ENCODE measurements at places on chromosomes 16 and 17.

- no peak for DNase-seq
These were observed 540 bp upstream of the ACLY start for GRCh38 chr17:41919165-41919817.

GRCh38 chr16:3825103-3825502 lies 55.4 kb downstream of the CREBBP start:
- no peak for DNase-seq

DNA sequence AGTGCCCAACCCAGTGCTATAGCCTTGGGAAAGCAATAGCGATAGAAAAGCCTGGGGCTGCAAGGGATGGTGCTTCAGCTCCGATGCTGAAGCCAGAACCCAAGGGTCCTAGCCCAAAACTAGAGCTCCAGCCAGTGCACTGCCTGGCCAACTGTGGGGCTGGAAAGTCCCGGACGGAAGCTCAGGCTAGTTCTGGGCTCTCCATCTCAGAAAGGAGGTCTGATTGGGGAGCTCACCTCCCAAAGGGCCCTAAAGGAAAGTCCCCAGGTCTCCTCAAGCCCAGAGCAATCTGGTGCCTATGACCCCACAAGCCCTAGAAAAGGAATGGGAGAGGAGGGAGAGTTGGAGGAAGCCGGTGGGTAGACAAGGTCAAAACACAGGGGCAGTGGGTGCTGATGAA lies 2.0 kb upstream of the ABCC3 start:
- DNase-seq = peak; percentile 18

DNA sequence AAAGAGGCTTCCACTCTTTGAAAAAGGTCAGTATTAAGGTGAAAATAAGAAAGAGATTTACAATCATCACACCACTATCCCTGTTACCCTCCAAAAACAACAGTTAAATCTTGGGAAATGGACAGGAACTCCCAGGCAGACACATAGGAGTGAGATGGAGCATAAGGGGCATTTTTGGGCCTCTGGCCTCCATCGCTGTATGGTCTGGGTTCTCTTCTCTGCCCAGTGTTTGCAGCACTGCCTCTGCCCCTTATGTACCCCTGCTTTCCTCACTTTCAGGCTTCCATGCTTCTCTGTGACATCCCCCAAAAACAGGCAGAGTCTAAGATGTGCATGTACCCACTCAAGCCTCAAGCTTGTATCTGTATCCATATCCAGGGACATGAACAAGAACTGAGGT lies 630 bp upstream of the HOXB2 start:
- DNase-seq = no peak

- peak; percentile 56 for DNase-seq
These were observed 35.6 kb downstream of the ABR start for GRCh38 chr17:1144162-1144561.

GRCh38 chr16:29839822-29840221 lies 19.6 kb downstream of the MVP start:
- no peak for DNase-seq

GRCh38 chr16:65038100-65038499 lies 83.8 kb downstream of the CDH11 start:
- DNase-seq = no peak

DNA sequence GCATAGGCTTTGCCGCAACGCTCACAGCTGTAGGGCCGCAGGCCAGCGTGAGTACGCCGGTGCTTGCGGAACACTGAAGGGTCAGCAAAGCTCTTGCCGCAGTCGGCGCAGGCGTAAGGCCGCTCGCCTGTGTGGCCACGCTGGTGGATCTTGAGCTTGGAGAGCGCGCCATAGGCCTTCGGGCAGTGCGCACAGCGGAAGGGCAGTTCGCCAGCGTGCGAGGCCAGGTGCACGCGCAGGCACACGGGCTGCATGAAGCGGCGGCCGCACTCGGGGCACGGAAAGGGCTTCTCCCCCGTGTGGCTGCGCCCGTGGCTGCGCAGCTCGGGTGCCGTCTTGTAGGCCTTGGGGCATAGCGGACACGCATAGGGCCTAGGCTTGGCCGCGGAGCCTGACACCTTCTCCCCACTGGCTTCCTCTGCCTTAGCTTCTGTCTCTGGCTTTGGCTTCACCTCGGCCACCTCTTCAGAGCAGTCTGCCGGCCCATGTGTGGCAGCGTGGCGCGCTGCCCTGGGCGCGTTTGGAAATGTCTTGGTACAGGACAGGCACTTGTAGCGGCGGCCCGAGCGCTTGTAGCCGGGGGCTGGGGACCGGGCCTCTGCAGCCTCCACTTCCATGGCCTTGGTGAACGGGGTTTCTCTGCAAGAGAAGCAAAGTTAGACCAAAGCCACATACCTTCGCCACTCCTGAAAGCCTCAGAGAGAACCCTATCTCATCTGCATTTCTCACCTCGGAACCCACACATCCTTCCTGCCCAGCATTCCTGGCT lies 10.0 kb downstream of the ZNF668 start:
- peak; percentile 58 for DNase-seq
